Endothelial cell (in vitro differentiated cells): ENCODE measurements at places on chromosomes 4 and X.
A peak's percentile ranks its signal among the peaks of the same experiment; 100 is the strongest.

DNA sequence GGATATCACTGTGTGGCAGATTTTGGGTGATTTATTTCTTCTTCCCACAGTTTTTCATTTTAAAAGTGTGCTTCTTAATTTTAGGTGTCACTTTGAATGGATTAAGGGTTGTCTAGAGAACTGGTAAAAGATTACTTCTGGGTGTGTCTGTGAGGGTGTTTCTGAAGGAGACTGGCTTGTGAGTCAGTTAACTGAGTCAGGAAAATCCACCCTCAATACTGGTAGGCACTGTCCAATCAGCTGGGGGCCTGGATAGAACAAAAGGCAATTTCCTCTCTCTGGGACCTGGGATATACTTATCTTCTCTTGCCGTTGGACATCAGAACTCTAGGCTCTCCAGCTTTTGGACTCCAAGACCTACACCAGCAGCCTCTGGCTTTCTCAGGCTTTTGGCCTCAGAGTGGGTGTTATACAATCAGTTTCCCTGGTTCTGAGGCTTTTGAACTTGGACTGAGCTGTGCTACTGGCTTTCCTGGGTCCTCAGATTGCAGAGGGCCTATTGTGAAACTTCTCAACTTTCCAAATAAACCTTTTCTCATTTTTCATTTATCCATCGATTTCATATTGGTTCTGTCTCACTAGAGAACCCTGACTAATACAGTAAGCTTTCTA, 413.1 kb downstream of the GBA3 start:
- peaks cover 2% of the 10 kb centered on the region for H3K27me3 ChIP-seq
- H3K4me3 ChIP-seq, result no peak overlapping the region
- peaks cover 5% of the 10 kb centered on the region for H3K4me1 ChIP-seq

DNA sequence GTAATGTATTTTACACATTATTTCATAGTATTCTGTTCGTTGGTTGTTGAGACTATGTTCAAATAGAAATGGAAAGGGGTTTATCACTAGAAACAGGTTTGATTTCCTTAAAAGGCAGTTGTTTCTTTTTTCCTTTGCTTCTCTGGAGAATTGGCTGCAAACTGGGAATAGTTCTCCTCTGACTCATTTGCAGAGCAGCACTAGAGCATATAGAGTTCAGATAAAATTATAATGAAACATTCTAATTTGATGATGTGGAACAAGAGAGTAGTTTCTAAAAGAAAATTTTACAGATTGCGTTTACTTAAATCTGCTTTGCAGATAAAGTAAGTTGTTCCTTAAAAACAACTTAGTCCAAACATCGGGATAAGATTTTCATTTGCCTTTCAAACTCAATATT, 29.7 kb downstream of the SYNPO2 start:
- no peaks in the 10 kb centered on the region for H3K36me3 ChIP-seq
- no peak overlapping the region for H3K27ac ChIP-seq
- DNase-seq, result no peak
- no peaks in the 10 kb centered on the region for H3K27me3 ChIP-seq

- no peak for DNase-seq
- no peak overlapping the region for H3K27ac ChIP-seq
- peaks cover 17% of the 10 kb centered on the region for H3K4me1 ChIP-seq
Measured at GRCh38 chr4:107279733-107280132, 243.6 kb upstream of the DKK2 start.

DNA sequence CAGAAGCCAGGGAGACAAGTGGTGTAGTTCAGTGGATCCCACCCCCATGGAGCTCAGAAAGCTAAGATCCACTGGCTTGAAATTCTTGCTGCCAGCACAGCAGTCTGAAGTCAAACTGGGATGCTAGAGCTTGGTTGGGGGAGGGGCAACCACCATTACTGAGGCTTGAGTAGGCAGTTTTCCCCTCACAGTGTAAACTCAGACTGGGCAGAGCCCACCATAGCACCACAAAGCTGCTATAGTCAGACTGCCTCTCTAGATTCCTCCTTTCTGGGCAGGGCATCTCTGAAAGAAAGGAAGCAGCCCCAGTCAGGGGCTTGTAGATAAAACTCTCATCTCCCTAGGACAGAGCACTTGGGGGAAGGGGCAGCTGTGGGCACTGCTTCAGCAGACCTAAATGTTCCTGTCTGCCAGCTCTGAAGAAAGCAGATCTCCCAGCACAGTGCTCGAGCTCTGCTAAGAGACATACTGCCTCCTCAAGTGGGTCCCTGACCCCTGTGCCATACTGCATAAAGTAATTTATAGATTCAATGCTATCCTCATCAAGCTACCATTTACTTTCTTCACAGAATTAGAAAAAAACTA, 163.2 kb downstream of the HHIP start:
- H3K4me3 ChIP-seq, result peak overlapping the region; percentile 60
- peaks cover 3% of the 10 kb centered on the region for H3K36me3 ChIP-seq
- no peaks in the 10 kb centered on the region for H3K27me3 ChIP-seq
- no peak for DNase-seq

DNA sequence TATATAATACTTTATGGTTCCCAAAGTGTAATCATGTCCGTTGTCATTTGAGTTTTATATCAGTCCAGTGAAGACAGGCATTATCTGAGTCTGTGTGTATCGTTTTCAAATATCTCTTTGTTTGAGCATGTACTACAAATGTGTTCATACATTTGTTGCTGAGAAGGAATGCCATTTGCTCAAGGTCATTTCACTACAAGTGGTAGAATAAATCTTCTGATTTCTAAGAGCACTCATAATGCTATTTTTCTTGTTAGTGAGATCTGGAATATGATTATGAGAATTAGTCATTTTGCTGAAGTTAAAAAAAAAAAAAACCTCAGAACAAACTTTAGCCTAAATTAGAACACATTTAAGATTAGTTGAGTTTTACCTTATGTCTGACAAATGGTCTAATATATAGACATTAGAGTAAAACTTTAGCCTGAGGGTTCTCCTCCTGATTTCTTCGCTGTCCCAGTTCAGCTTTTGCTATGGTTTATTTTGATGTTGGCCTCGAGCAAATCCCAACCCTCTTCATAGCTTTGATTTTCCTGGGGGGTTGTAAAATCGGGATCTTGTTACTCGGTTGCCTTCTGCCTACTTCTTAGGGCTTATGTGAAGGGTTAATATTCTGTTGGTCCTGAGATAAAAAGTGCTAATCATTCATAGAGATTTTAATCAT, 87.1 kb downstream of the TMEM131L start:
- no peak overlapping the region for H3K27ac ChIP-seq
- peaks cover 9% of the 10 kb centered on the region for H3K36me3 ChIP-seq
- DNase-seq, result no peak
- no peaks in the 10 kb centered on the region for H3K4me1 ChIP-seq
- peaks cover 2% of the 10 kb centered on the region for H3K27me3 ChIP-seq

DNA sequence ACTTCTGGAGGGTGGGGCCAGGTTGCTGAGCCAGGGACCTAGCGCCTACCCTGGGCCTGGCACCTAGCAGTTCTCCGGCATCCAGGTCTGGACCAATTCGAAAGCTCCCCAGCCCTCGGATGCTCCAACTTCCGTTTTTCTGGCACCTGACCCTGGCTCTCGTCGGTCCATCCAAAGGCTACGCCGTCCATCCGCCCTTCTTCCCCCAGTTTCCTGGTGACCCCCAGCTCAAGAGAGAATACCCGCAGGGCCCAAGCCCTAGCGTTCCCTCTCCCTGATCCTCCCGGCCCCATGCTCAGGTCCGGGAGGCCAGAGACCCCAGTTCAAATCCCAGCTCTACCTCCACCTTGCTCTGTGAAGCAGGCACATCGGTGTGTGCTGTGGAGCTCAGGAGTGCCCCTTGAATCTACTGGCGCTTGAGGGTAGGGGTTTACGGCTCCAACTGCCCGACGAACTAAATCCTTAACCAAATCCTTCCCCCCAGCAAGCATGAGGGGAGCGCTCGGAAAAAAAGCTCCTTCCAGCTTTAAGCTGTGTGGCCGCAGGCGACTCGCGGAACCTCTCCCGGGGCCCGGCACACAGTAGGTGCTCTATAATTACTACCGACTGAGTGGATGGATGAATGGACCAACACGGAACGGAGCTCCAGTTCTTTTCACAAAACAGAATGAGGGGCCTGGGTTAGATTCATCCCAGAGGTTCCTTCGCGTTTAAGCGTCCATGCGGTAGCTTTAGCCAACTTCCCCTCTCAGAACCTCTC, 1.1 kb downstream of the CRMP1 start:
- no peak overlapping the region for H3K27ac ChIP-seq
- peaks cover 23% of the 10 kb centered on the region for H3K4me1 ChIP-seq
- no peak for DNase-seq
- peaks cover 30% of the 10 kb centered on the region for H3K27me3 ChIP-seq

DNA sequence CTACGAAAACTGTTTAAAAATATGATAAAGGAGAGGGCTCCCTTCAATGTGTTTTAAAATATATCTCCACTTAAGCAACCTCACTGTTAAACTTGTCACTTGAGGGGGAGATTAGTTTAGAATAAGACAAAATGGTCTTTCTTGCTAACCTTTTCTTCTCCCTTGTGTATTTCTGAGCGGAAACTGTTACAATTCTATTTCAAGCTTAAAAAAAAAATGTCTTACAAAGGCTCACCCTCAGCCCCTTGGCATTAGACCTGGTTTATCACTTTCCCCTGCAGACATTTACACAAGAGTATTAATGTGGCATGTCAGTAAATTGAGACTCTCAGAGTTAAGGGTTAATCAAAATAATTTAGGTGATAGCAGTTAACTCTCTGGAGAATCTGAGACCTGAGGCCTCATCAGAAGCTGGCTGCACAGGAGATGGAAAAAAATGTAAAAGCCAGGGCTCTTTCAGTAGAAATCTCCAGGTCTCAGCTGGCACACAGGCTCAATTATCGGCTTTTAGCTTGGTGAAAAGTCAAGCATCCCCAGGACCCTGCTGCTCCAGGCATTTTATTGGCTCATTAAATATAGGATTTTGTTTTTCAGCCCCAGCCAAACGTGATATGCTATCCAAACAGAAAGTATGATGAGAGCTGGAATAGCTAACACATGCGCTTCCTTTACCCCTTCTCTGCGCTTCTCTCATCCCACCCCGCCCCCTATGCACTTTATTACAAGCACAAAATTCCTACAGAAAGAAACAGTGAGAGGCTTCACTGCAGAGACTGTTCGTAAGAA, 130.5 kb downstream of the PPA2 start:
- no peaks in the 10 kb centered on the region for H3K27me3 ChIP-seq
- H3K36me3 ChIP-seq, result no peaks in the 10 kb centered on the region
- H3K27ac ChIP-seq, result no peak overlapping the region
- peaks cover 11% of the 10 kb centered on the region for H3K4me1 ChIP-seq

DNA sequence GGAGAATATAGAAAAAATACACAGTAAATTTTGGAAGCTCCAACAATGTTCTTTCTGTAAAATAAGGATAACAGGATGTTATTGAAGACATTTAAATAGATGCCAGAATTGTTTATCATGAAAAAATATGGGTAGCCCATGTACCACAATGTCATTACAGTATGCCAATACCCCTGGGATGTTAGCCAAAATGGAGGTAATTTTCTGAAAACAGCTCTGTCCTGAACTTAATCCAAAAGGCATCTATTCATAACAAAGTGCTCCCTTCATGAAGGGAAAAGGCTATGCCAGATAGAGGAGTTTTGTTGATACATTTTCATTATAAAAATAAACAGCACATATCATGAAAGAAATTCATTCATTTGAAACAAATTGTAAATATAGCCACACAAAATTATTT, 1902.6 kb upstream of the AGA start:
- no peaks in the 10 kb centered on the region for H3K4me1 ChIP-seq
- H3K27me3 ChIP-seq, result no peaks in the 10 kb centered on the region
- no peak overlapping the region for H3K4me3 ChIP-seq
- DNase-seq, result no peak

DNA sequence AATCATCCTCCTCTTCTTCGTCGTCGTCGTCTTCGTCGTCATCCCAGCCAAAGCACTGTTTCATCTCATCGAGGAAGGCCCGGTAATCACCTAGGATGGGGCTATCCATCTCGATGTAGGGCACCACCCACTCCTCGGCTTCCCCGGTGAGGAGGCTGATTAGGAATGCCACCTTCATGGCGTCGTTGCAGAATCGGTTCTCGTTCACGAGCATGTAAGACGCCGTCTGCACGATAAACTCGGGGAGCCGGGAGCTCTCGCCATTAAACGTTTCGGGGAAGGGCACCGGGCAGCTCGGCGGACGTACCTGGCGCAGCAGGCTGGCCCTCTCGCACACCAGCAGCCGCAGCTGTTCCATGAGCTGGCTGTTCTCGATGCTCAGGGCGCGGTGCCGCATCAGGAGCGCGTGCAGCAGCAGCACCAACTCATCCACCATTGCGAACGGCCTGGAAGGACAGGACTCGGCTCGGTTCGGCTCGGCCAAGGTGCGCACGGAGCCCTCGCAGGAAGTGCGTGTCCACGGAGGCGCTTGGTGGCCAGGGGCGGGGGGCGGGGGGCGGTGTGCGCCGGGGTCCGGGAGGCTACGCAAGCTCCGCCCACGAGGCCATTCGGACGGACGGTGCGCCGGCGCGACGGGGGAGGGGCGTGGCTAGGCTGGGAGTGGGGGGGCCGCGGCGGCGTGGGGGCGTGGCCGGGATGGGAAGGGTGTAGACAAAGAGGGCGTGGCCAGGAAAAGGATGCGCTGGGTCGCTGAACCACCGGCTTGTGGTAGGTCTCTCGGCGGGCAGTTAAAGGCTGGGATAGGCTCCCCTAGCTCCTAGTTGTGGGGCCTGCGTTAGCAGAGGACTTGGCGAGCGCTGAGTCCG, at the start of gene LDOC1:
Gene LDOC1 (minus strand): TSS at position 544 of the 866 bp plus-strand sequence. CDS start 108 bp downstream, at position 436.
- peak; percentile 82 for DNase-seq
- H3K4me3 ChIP-seq, result peak within 1 kb of the TSS; percentile 93
- peaks cover 15% of the 10 kb centered on the region for H3K4me1 ChIP-seq
- H3K27me3 ChIP-seq, result peaks cover 6% of the 10 kb centered on the region
- H3K36me3 ChIP-seq, result no peaks in the 10 kb centered on the region
- no peak within 1 kb of the TSS for H3K27ac ChIP-seq

GRCh38 chrX:154010330-154011087, 9.2 kb downstream of the IRAK1 start:
- H3K4me1 ChIP-seq, result no peaks in the 10 kb centered on the region
- DNase-seq, result no peak
- peaks cover 9% of the 10 kb centered on the region for H3K36me3 ChIP-seq
- no peaks in the 10 kb centered on the region for H3K27me3 ChIP-seq
- no peak overlapping the region for H3K4me3 ChIP-seq

- no peak overlapping the region for H3K4me3 ChIP-seq
- no peak for DNase-seq
- no peaks in the 10 kb centered on the region for H3K36me3 ChIP-seq
Measured at GRCh38 chrX:33175201-33175600, 36.1 kb downstream of the DMD start.

DNA sequence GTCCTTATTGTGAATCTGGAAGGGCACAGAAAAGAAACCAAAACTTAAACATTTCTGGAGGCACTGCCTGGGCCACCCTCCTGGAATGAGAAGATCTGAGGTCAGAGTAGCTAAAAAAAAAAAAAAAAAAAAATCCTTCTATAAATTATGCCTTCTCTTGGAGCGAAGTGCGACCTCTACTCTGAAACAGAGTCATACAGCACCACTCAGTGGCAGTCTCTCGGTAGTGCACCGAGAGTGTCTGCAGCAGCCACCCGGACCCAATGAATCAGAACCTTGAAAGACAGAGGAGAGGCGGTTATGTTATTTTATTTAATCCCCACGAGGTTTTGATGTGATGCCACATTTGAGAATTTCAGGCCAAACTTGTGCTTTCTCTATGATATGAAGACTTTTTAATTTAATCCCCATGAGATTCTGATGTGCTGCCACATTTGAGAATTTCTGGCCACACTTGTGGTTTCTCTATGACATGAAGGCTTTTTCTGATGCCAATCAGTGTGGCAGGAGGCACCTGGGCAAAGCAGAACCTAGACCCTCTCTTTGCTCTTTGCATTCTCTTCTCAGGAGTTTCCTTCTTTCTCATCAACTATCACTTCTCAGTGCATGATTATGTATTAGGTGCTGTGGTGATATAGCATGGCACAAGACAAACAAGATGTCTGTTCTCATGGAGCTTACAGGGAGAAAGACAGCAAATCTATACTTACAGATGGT, 5.6 kb upstream of the CT47C1 start:
- H3K27me3 ChIP-seq, result no peaks in the 10 kb centered on the region
- DNase-seq, result peak; percentile 50
- H3K27ac ChIP-seq, result no peak overlapping the region
